ENCODE measurements at places on chromosomes 2 and 18.

DNA sequence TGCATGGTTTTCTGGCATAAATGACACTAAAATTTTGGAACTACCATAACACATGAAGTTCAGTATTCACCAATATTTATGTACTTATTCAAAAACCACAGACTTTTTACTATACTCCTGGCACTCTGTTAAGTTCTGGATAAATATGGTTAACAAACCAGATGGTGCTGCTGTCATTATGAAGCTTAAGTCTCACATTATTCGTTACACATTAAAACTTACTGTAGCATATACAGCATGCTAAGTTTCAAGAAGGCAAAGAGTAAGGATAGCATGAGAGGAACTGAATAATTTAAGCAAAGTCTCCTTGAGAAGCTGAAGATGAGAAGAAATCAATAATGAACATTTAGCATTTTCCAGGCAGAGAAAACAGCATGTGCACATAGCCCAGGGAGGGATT lies 929.5 kb downstream of the NRXN1 start:
- no peak for DNase-seq

- DNase-seq: no peak
These were observed 35.5 kb downstream of the TGIF1 start for GRCh38 chr18:3485153-3486149.

- no peak for DNase-seq
These were observed 107.4 kb downstream of the POLR1A start for GRCh38 chr2:85998071-85998991.

- no peak for DNase-seq
These were observed 166.3 kb downstream of the NRP2 start for GRCh38 chr2:205848601-205849000.

- DNase-seq: no peak
These were observed 27.2 kb upstream of the SATB2 start for GRCh38 chr2:199484927-199485326.

GRCh38 chr2:221551864-221552263 lies 20.2 kb downstream of the EPHA4 start:
- no peak for DNase-seq

DNA sequence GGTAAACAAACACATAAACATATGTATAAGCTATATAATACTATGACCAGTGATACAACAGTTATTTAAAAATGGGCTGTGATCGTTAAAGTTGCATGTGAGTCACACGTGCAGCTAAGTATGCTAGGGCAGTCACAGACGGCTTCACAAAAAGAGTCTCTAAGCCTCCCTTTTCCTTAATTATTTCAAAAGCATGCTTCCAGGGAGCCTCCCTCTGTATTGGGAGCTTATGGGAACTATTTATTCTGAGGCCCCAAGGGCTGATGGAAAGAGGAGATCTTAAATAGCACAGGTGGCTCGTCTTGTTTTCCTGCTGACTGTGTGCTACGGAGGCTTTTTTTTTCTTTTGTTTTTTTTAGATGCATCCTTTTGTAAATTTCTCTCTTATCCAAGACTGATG lies 94.3 kb downstream of the ADCYAP1 start:
- DNase-seq: no peak

- no peak for DNase-seq
These were observed 86.6 kb downstream of the SP100 start for GRCh38 chr2:230502593-230502992.

GRCh38 chr18:78809845-78810244 lies 169.8 kb upstream of the SALL3 start:
- DNase-seq: no peak

GRCh38 chr2:58574873-58575272 lies 333.7 kb upstream of the FANCL start:
- no peak for DNase-seq

- DNase-seq: no peak
These were observed 343.2 kb downstream of the ALK start for GRCh38 chr2:29578084-29578598.
